Nucleus accumbens (tissue), 56 donors: ENCODE measurements at places on chromosomes 2 and 18.

DNA sequence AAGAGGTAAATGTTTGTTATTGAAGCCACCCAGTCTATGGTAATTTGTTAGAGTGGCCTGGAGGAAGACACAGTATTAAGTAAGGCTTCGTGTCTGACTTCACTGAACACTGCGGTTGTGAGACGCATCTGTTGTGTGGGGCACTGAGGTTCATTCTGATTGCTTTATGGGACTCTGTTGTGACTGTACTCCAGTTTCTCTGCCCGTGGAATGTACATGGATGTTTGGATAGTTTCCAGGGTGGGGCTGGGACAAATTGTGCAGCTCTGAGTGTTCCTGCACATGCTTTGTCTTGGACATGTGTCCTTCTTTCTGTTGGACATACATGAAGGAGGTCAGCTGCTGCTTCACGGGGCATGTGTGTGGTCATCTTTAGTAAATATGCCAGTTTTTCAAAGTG is 58.6 kb downstream of the ODC1 start:
- DNase-seq = no peak

GRCh38 chr2:238092486-238093035 is 7.6 kb upstream of the ESPNL start:
- no peak for DNase-seq

DNA sequence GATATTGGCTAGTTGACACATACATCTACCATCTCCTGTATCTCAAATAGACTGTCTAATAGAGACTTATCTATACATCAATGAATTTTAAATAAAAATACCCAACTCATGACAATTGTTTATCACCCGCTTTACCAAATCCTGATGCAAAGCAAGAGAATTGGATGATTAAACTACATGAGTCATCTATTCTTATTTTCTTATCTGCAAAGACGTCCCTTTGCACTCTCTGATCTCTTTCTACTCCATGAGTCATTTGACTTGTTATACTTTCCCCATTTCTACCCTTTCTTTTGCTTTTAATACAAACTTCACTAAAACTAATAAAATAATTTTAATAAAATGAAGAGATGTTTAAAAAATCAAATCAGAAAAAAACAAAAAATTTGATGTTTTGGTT is 261.7 kb upstream of the MAP2 start:
- no peak for DNase-seq

DNA sequence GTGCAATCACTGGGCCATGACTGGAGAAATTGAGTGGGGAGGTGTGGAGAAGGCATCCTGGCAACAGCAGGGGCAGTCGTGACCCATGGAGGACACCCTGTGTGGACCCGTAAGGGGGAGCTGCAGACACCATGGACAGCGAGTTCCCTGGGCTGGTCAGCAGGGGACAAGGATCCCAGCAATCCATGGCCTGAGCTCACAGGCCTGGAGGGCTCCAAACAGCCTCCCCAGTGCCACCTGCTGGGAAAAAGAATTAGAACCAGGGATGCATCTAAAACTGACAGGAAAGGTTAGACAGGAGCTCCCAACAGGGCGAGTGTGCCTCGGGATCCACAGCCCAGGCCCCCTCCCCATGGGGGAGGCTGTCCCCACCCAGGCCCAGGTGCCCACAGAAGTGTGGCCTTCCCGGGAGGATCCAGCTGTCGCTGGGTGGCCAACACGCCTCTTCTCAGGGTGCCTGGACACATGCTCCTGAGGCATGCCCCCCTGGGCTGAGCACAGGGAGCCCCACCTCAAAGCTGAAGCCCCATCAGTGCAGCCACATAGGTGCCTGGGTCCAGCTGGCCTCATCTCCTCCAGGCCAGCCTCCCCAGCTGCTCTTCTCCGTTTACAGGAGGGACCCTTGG is 20.5 kb upstream of the KIF1A start:
- DNase-seq = peak; percentile 59

DNA sequence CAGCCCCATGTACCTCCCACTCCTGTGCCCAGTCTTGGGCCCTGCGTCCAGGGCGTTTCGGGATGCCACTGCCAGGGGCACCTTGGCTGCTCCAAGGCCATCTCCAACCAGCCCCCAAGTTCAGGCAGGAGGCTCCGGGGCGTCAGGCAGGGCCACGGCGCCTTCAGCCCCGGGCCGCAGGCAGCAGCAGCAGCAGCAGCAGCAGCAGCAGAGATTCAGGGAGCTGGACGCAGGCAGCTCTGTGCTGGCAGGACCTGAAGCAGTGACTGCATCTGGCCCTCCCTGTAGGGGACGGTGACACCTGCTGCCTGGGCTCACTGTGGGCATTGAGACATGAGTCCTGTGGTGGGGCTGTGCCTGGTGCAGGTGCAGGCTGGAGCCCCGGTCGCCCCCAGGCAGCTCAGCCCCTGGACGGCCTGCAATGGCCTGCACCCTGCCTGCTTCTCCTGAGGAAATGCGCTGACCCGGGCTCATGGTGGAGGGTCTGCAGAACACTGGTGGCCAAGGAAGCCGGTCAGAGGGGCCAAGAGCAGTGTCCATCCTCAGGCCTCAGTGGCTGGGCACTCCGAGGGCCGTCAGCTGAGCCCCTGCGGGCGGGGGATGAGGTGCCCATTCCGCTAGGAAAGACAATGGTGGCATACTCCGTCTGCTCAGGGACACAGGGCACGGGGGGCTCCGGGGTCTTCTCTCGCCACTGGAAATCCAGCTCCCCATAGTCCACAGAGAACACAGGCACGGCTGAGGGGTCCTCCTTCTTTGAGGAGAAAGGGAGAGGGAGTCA is 8.0 kb downstream of the PDCD1 start:
- no peak for DNase-seq
